Sigmoid colon (tissue), 7 donors: ENCODE measurements at places on chromosomes 16 and 17.

GRCh38 chr17:64984851-64985521 is 65.7 kb upstream of the LRRC37A3 start:
- no peak for DNase-seq

- no peak for DNase-seq
These were observed 6.1 kb upstream of the PYDC1 start for GRCh38 chr16:31223044-31223443.

GRCh38 chr16:82773018-82773417 is 146.2 kb downstream of the CDH13 start:
- no peak for DNase-seq

DNA sequence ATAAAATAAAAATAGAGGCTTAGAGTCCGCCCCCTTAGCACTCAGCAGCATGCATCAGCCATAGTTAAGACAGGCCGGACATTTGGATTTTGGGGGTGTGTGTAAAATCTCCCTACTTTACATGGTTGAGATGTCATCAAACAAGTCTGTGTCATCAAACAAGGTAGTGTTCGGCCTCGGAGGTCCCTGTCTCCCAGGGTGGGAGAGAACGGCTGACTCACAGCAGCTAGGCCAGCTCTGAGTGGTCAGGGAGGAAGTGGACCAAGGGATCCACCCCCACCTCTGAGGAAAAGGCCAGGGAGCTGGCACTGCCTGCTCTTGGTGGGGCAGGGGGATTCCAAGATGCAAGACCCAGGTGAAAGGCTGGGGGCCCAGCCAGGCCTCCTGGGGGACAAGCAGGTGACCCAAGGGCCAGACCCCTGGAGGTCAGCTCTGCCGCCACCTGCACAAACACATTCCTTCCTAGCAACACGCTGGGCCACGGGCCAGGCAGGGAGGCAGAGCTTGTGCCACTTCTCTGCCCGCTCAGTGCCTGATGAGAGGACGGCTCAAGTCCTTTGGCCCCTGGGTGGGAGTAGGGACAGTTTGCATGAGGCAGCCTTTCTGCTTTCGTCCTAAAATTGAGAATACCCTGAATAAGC is 28.5 kb downstream of the KIFC3 start:
- DNase-seq = no peak

DNA sequence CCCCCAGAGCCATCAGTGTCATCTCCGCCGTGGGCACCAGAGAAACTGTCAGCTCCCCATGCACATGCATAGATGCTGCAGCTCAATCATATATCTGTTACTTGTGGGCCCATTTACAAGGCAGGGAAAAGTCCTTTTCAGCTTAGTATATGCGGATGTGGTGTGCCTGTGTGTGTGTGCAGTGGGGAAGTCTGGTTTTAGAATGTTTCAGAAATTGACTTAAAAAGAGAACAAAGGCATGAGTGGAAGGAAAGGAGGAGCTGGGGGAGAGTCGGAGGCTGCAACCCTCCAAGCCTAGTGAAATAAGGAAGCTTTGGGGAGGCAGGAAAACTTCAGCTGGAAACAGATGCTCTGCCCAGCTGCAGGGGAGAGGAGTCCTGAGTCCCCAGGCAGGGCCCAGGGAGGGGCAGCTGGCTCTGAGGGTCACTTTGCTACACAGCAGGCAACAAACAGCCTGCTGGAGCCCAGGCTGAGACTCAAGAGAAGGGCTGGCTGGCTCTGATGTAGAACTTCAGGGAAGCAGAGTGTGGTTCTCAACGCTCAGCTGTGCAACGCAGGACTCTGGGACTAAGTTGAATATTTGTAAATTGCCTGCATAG is 11.1 kb upstream of the CD300LD start:
- DNase-seq = no peak

DNA sequence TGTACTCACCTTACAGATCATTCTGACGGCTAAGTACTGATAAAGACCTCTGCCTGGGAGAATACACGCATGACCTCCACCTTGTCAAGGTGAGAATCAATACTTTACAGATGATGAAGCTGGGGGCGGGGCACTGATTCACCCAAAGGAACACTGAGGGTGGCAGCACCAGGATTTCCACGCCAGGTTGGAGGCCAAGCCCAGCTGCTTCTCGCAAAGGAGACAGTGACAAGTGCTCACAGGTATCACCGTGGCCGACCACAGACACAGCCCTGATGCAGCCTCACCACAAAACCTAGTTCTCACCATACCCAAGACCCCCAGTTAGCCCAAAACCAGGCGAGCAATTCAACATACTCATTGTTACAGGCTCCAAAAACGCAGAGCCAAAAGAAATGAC is 434.2 kb downstream of the SOX9 start:
- DNase-seq = no peak

DNA sequence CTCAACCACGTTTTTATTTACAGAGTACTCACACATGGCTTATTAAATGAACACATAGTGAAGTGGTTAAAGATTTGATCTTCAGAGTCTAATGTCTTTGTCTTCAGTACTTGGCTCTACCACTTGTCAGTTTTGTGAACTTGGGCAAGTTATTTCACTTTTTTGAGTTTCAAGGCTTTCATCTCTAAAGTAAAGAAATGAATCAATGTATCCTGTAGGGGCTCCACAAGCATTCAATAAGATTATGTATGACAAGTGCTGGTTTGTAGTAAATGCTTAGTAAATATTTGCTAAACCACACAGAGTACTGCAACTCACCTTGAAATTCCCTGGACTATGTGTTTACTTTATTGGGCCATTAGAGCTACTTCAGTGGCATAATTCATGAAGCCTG is 446.0 kb upstream of the GOT2 start:
- DNase-seq = no peak

GRCh38 chr17:80116921-80117380 is 15.6 kb downstream of the GAA start:
- DNase-seq = no peak
